Aorta (tissue), 5 donors: ENCODE measurements at places on chromosomes 2 and 18. TPM values are rescaled to one million over a fixed set of nuclear protein-coding genes. Genes with fewer than 3 reads are reported as not detected.

The SETBP1 gene
- 1.3 TPM for polyA plus RNA-seq

The RASGRP3 gene
- 3.0 TPM for polyA plus RNA-seq

The MTHFD2 gene
- polyA plus RNA-seq, result 135 TPM

The LDLRAD4 gene
- polyA plus RNA-seq, result 11.8 TPM

The TSN gene
- polyA plus RNA-seq, result 24.4 TPM

GRCh38 chr2:240438810-240439697, 3.6 kb downstream of the GPC1 start:
- H3K4me3 ChIP-seq, result no peak overlapping the region
- H3K27ac ChIP-seq, result no peak overlapping the region
- no peaks in the 10 kb centered on the region for H3K27me3 ChIP-seq
- no peaks in the 10 kb centered on the region for H3K36me3 ChIP-seq
- no peaks in the 10 kb centered on the region for H3K4me1 ChIP-seq
- DNase-seq, result peak; percentile 38

- no peaks in the 10 kb centered on the region for H3K27me3 ChIP-seq
- no peak overlapping the region for H3K27ac ChIP-seq
- DNase-seq, result no peak
- H3K4me1 ChIP-seq, result no peaks in the 10 kb centered on the region
Observed at GRCh38 chr18:48913201-48913600, 37.6 kb downstream of the SMAD7 start.

DNA sequence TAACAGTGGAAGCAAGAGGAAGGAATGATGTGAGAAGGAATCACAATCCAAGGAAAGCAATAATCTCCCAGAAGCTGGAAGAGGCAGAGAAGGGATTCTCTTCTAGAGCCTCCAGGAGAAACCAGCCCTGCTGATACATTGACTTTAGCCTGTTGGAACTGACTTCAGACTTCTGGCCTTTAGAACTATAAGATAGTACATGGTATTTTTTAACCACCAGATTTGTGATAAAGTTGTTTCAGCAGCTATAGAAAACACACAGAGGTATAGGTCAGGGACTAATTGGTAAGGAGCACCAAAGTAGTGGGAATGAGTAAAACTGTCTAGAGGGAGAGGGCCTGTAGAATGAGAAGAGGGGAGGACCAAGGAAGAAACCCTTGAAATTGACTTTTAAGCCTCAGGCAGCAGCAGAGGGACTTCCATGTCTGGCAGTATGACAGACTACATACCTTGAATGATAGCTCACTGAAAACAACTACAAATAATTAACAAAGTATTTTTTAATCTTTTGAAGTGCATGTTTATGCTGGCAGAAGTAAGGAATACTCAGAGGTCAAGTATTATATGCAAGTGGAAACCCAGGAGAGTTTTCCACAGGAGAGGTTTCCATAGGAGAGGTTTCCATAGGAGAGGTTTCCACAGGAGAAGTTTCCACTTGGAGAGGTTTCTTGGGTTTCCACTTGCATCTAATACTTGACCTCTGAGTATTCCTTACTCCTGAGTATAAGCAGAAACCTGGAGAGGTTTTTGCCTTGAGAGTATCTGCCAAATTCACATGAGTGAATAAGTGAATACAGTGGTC, 33.8 kb upstream of the TMEM17 start:
- no peaks in the 10 kb centered on the region for H3K36me3 ChIP-seq
- H3K27me3 ChIP-seq, result no peaks in the 10 kb centered on the region
- H3K4me1 ChIP-seq, result no peaks in the 10 kb centered on the region
- no peak overlapping the region for H3K4me3 ChIP-seq
- DNase-seq, result no peak

GRCh38 chr2:173164396-173164795, 88.8 kb downstream of the MAP3K20 start:
- no peak for DNase-seq
- H3K4me3 ChIP-seq, result no peak overlapping the region
- no peaks in the 10 kb centered on the region for H3K27me3 ChIP-seq
- H3K4me1 ChIP-seq, result peaks cover 6% of the 10 kb centered on the region
- no peak overlapping the region for H3K27ac ChIP-seq
- no peaks in the 10 kb centered on the region for H3K36me3 ChIP-seq

DNA sequence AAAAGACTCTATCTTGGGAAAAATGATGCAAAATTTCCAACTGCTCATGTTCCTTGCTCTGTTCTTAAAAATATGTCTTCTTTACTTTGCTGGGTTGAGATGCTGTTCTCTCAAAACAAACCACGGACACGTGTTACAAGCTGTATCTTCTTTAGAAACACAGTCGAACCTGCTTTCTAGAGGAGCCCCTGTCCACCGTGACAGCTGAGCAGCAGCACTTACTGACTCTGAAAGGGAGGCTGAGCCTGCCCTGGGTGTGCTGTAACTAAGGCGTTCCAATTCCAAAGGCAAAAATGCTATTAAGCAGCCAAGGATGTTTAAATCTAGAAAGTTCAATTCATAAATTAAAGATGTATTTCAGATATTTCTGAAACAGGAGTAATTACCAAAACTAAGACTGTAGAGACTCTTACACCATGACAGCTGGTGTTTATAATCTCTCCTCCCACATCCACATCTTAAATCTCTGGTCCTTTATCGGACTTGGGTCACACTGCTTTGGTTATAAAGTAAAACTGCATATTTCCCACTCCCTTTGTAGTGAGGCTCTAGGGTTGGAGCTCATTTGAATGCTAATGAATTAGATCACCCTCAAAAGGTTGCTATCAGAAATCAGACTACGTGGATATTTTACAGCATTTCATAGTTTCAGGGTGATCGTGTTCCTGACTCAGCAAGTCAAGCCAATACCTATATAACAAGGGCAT, 281.2 kb upstream of the LYPD1 start:
- no peaks in the 10 kb centered on the region for H3K4me1 ChIP-seq
- no peaks in the 10 kb centered on the region for H3K36me3 ChIP-seq
- no peak for DNase-seq

GRCh38 chr18:4842751-4843150, 354.3 kb downstream of the AKAIN1 start:
- H3K4me3 ChIP-seq, result no peak overlapping the region
- no peak overlapping the region for H3K27ac ChIP-seq
- no peaks in the 10 kb centered on the region for H3K27me3 ChIP-seq
- no peaks in the 10 kb centered on the region for H3K4me1 ChIP-seq

GRCh38 chr2:83143946-83144345, 1315.1 kb downstream of the SUCLG1 start:
- no peaks in the 10 kb centered on the region for H3K27me3 ChIP-seq
- no peak overlapping the region for H3K4me3 ChIP-seq
- H3K27ac ChIP-seq, result no peak overlapping the region
- H3K4me1 ChIP-seq, result no peaks in the 10 kb centered on the region

DNA sequence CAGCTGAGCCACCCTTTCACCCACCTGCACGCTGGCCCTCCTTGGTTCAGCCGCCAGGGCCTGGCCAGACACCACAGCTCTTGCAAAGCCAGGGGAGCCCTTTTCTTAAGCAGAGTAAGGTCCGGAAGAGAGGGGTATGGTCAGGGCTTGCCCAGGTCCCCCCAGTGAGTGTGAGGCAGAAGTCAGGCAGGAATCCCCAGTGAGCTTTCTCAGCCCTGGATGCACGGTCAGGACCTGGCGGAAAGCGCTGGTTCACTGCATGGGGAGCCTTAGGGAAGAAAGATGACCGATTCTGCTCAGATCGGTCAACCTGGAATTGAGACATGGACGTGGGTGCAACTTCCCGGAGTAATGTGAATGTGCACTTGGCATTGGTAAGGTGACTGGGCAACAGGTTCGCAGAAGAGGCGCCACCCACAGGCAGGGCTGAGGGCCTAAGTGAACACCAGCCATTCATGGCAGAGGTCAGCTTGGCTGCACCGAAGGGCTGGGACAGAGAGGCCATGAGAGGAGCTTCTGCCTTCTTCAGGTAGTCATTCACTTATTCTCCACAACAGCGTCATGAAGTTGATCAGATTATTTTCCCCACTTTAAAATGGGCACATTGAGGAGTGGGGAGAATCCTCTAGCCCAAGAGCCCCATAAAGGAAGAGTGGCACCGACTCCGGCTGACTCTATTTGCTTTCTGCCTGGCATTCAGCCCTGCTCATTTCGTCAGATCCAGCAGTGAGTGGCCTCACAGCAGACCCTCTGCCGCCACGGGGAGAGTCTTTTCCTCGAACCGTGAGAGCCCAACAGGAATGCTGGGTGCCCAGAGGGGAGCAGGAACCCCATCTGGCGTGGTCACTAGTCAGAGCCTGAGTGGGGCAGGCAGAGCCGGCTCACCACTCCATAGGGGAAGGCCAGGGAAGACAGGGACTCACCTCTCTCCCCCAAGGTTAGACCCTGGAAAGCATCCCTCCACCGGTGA, 35.8 kb downstream of the SCTR start:
- no peak for DNase-seq
- H3K36me3 ChIP-seq, result no peaks in the 10 kb centered on the region
- H3K27me3 ChIP-seq, result no peaks in the 10 kb centered on the region
- H3K4me1 ChIP-seq, result peaks cover 4% of the 10 kb centered on the region
- H3K4me3 ChIP-seq, result no peak overlapping the region
- no peak overlapping the region for H3K27ac ChIP-seq

- H3K36me3 ChIP-seq, result no peaks in the 10 kb centered on the region
- DNase-seq, result no peak
- H3K4me1 ChIP-seq, result no peaks in the 10 kb centered on the region
Observed at GRCh38 chr2:58923869-58924268, 682.7 kb upstream of the FANCL start.

DNA sequence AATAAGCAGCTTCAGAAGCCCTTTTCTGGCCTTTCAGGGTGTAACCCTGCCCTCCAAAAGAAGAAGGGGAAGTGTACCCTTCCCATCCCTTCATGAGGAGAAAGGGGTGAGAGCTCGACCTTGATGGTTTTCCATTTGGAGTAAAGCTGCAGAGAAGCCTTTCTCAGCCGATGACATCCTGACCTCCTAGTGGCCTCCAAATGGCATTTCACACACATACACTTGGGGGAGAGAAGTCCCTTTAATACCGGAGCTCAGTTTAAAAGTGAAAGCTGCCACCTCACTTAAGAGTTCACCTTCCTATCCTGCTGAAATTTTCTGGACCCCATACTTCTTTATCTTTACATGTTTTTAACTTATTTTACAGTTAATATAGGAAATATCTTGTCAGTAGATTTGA, 716.7 kb downstream of the DCDC2C start:
- DNase-seq, result no peak
- no peaks in the 10 kb centered on the region for H3K27me3 ChIP-seq
- no peaks in the 10 kb centered on the region for H3K36me3 ChIP-seq
- no peak overlapping the region for H3K4me3 ChIP-seq
- no peaks in the 10 kb centered on the region for H3K4me1 ChIP-seq

DNA sequence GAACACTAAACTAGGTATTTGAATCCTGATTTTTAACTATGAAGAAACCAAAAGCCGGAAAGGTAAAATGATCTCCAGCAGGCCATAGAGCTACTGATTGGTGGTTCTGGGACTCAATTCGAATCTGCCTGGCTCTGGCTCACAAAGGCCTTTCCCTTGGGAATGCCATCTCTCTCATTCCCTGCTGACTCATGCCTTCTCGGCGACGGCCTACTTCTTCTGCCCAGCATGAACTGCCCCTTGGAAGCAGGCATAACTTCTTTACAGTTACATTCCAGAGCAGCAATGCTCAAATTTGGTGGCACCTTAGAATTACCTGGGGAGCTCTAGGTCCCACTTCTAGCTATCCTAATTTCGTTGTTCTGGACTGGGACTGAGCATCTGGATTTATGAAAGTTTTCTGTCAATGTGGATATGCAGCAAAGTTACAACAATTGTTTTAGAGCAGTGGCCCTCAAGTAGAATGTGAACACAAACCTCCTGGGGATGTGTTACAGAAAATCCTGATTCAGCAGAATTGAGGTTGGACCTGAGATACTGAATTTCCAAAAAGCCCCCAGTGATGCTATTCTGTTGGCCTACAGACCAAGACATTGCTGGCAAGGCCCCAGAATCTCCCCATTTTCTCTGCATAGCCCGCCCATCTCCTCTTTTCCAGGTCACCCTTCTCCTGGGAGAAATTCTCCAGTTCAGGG, 261.1 kb downstream of the CNTNAP5 start:
- no peak for DNase-seq
- H3K36me3 ChIP-seq, result no peaks in the 10 kb centered on the region
- no peaks in the 10 kb centered on the region for H3K27me3 ChIP-seq
- H3K27ac ChIP-seq, result no peak overlapping the region
- no peak overlapping the region for H3K4me3 ChIP-seq

DNA sequence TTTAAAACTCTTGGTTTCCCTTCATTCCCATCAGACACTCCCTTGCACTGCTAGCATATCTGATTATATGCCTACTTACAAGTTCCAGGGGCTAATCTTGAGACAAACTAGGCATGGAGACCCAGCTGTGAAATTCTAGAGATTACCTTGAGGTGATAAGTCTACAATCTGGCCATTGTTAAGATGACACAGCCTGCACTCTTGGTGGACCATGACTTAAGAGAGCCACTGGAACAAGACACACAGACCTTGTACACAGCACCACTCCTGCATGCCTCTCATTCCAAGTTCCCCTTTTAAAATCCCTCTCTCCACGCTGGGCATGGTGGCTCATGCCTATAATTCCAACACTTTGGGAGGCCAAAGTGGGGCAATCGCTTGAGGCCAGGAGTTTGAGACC, 387.2 kb upstream of the DCC start:
- H3K36me3 ChIP-seq, result no peaks in the 10 kb centered on the region
- H3K27me3 ChIP-seq, result no peaks in the 10 kb centered on the region
- H3K27ac ChIP-seq, result no peak overlapping the region
- no peak for DNase-seq

- no peak for DNase-seq
- no peak overlapping the region for H3K4me3 ChIP-seq
- no peaks in the 10 kb centered on the region for H3K4me1 ChIP-seq
- H3K27me3 ChIP-seq, result no peaks in the 10 kb centered on the region
- H3K36me3 ChIP-seq, result no peaks in the 10 kb centered on the region
- no peak overlapping the region for H3K27ac ChIP-seq
Observed at GRCh38 chr2:131156452-131157149, 51.5 kb downstream of the PLEKHB2 start.

DNA sequence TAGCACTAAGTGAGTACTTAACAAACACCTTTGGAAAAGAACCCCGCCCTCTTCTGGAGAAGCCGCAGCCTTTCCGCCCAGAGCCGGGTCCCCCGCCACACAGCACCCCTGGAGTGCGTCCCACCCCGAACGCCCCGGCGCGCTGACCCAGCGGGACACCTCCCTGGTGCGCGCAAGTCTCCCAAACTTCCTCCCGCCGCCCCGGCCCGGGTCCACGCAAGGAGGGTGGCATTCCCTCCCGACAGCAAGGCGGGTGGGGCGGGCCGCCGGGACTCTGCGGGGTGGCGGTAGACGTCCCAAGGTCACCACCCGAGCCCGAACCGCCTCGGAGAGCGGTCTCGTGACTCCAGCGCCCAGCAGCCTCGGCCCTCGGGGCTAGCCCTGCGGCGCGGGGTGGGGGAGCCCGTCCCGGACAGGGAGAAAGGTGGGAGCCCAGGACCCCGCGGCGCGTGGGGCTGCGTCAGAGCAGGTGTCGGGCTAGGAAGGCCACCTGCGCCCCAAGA, 598 bp downstream of the CCDC93 start:
- no peak overlapping the region for H3K27ac ChIP-seq
- no peaks in the 10 kb centered on the region for H3K27me3 ChIP-seq
- no peaks in the 10 kb centered on the region for H3K36me3 ChIP-seq
- H3K4me1 ChIP-seq, result no peaks in the 10 kb centered on the region
- H3K4me3 ChIP-seq, result peak overlapping the region; percentile 98
- peak; percentile 73 for DNase-seq

- DNase-seq, result no peak
- H3K27me3 ChIP-seq, result peaks cover 1% of the 10 kb centered on the region
- no peak overlapping the region for H3K27ac ChIP-seq
- H3K4me3 ChIP-seq, result no peak overlapping the region
- no peaks in the 10 kb centered on the region for H3K36me3 ChIP-seq
- H3K4me1 ChIP-seq, result peaks cover 2% of the 10 kb centered on the region
Observed at GRCh38 chr18:56321470-56321869, 316.9 kb downstream of the TXNL1 start.
